ENCODE measurements at places on chromosomes 1 and 21. TPM values are rescaled to one million over a fixed set of nuclear protein-coding genes. Genes with fewer than 3 reads are reported as not detected.

MROH9 gene
- total RNA-seq: not detected

SNX7 gene
- total RNA-seq: 18.8 TPM

FCAMR gene
- 0.03 TPM for total RNA-seq

- no peak for DNase-seq
Measured at GRCh38 chr1:8435569-8436071, 117.7 kb downstream of the SLC45A1 start.

- DNase-seq: no peak
Measured at GRCh38 chr1:180522213-180522515, 19.8 kb upstream of the ACBD6 start.

GRCh38 chr1:207069061-207069460, 16.0 kb downstream of the PFKFB2 start:
- no peak for DNase-seq

- no peak for DNase-seq
Measured at GRCh38 chr1:162372159-162373071, 4.2 kb downstream of the SPATA46 start.

GRCh38 chr1:222867316-222867715, 52.5 kb downstream of the DISP1 start:
- no peak for DNase-seq

SPRR1B gene
- total RNA-seq: 1.9 TPM

- DNase-seq: no peak
Measured at GRCh38 chr21:46424621-46425020, 34.1 kb upstream of the DIP2A start.

DNA sequence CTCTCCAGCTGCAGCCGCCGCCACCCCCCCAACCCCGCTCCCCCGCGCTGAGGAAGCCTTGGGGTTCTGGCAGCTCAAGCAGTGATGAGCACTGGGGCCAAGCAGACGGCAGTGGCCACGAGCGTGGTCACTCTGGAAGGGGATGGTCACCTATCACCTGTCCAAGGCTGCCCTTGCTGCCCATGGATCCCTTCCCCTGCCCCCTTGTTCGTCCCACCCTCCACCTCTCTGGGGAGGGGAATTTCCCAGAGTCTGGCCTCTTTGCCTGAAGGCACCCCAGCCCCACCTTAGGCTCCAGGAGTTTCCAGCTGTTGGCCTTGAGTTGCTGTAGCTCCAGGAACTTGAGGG, 7.2 kb upstream of the SMIM12 start:
- DNase-seq: no peak

DNA sequence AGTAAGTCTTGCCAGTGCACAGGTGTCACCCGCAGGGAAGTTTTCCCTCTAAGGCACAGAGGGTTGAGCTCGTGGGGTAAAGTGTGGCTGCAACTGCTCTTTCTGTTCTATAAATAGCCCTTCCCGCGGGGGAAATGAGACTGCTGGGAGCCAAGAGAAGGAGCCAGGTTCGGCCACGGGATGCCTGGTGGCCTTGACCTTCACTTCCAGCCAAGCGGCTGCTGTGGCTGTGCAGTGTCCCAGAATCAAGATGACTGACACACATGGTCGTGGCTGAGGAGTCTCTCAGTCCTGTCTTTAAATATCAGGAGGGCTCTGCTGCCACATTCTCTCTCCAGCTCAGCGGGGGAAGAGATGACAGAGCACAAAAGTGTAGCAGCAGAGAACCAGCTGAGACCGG, 154.1 kb upstream of the VAMP3 start:
- DNase-seq: no peak

DNA sequence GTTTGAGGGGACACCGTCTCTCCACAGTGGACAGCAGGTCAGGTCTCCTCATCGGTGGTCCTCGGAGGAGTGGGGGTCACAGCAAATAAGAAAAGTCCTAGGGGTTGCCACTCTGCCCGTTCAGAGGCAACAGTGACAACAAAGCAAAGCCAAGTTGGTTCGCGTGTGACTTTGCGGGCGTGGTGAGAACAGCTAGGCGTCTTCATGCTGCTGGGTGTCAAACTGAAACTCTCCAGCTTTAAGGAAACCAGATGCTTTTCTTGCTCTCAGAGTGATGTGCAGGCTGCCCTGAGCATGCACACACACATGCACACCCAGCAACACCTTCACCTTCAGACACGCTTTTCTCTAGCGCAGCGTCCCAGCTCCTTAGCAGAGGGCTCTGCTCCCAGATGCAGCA, 70.1 kb upstream of the ARHGEF16 start:
- DNase-seq: no peak

RBM11 gene
- not detected for total RNA-seq

TSSK3 gene
- 1.8 TPM for total RNA-seq

DNA sequence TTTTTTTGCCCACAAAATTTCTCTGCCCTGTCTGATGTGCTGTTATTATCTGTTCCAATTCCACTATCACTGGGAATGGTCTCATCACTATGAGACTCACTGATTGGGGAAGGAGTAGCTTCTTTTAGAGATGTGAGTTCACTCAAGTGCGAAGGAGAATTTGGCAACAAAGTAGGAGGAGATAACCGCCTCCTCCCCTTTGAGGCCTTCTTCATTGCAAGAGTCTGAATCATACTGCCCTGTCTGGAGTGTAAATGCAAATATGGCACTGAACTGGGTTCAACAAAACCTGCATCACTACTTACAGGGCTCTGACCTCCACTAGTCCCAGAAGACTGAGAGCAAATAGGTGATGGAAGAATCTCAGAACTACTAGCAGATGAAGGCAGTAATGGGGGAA, 83.4 kb downstream of the ASH1L start:
- no peak for DNase-seq

DNA sequence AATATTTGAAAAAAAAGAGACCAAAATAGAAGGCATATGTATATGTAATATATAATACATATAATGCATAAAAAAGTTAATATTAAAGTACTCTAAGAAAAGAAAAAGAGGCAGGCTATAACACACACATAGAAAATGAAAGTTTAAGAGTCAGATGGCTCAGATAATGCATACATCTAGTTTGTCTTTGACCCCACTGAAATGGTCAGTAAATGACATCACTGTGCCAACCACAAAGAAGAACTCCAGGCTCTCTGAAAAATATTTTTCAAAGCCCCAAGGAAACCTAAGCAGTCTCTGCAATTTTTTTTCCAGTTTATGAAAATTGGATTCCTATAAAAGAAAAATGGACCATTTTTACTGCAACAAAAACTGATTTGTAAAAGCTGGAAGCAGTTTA, 55.4 kb upstream of the SCYL3 start:
- DNase-seq: no peak

GRCh38 chr1:30694280-30695175, 28.9 kb downstream of the MATN1 start:
- no peak for DNase-seq

OR10Z1 gene
- total RNA-seq: not detected

GRCh38 chr1:69791311-69791710, 223.6 kb downstream of the LRRC7 start:
- no peak for DNase-seq

DNA sequence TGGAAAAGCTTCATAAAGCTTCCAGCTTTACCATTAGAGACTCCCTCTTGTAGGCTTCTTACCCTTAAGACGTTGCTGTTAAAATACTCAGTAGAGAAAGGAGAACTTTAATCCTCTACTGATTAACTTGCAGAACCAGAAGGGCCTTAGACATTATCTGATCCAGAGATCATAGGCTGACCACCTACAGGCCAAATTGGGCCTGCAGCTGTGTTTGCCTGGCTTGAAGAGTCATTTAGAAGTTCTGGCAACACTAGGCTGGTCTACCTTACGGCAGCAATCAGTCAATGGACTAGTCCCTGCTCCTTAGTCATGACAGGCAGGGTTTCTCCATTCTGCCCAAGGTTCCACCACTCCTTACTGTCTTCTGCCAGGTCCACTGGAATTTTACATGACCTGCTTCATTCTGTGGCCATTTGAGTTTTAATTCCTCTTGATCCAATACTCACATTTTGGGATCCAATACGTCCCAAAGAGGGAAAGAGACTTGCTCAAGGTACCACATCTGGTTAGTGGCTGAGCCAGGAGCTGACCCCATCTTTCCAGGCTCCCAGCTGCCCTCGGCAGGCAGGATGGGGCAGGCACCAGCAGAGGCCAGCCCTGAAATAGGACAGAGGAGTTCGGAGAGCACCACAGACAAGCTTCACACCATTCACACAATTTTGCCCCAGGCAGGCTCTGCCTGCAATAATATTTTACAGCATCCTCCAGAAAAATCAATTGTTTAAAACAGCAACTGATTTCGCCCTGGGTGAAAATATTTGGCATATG, 96.8 kb downstream of the TNR start:
- no peak for DNase-seq

GRCh38 chr1:195828325-195828724, 779.9 kb downstream of the KCNT2 start:
- DNase-seq: no peak

SRGAP2C gene
- 2.3 TPM for total RNA-seq

C1orf198 gene
- 35.0 TPM for total RNA-seq

GRCh38 chr1:231507476-231508355, 20.8 kb upstream of the TSNAX start:
- DNase-seq: no peak

ADAMTS4 gene
- total RNA-seq: not detected

DNA sequence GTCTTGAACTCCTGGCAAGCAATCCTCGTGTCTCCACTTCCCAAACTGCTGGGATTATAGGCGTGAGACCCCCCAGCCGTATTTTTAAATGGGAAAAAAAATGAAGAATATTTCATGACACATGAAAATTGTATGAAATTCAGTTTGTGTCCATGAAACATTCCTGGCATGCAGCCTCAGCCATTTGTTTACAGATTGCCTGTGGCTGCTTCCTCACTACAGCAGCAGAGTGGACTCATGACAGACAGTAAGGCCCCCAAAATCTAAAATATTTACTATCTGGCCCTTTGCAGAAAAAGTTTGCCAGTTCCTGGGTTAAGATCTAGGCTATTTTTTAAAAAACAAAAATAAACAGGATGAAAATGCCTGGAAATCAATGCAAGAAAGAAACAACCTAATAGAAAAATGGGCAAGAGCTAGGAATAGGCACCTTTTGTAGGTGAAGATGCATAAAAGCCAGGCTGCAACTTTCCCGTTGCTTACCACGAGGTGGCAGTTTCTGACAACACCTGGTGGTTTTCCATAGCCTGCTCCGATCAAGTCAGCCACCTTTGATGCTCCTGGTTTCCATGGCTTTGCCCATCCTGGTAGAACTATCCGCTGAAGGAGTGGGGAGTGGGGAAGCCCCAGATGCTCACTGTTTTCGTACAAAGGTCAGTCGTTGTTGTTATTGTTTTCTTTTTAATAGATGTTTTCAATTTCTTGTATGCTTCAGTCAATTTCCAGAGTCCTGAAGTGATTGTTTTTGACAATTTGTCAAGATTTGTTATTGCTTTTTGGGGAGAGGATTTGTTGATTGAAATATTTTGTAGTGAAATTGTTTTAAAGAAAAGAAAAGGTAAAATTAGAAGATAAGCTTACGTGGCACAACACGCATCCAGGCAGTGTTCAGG, 24.3 kb downstream of the UBE2Q1 start:
- DNase-seq: peak; percentile 74
